ENCODE measurements at places on chromosomes 2 and 18.

- no peak for DNase-seq
Observed at GRCh38 chr18:59332986-59333385, 14.5 kb upstream of the CPLX4 start.

- DNase-seq = no peak
Observed at GRCh38 chr2:187302116-187302515, 145.9 kb downstream of the CALCRL start.

DNA sequence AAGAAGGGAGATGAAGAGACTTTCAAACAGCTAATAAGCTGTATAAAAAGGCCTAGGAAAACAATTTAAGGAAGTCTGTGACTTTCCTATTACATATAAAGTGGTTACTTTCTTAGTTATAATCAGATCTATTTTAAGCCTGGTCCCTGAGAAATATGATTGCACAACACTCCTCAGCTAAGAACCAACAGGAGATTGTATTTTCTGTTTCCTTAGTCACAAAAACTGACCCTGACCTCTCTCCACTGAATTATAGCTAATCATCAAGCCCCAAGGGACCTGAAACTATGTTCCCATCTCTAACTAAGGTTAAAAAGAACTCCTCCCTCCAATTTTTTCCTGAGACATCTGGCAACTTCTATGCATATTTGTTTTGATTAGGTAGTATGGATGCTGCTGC, 106.9 kb downstream of the ROCK1 start:
- DNase-seq = no peak

- DNase-seq = no peak
Observed at GRCh38 chr2:15673919-15674636, 82.4 kb downstream of the DDX1 start.

DNA sequence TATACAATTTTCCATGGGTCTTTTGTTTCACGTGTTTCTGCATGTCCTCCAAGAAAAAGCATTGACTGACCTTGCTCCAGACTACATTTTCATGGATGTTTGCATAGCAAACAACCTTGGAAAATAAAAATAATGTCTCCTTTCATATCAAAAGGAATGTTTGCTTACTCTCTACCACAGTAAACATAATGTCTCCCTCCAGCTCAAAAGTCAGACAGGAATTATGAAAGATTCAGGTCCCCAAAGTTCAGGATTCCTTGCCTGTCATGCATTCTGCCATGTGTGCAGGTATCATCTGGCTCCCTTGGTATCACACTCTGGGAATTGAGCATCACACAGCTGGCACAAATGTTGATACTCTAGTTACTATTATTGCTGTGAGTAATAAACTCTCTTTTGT, 103.1 kb upstream of the ZC3H15 start:
- DNase-seq = no peak

- DNase-seq = no peak
Observed at GRCh38 chr18:37438417-37439180, 127.0 kb downstream of the CELF4 start.

GRCh38 chr2:186542002-186542401, 47.9 kb upstream of the ITGAV start:
- DNase-seq = no peak

GRCh38 chr18:50560681-50561629, 1.1 kb downstream of the MAPK4 start:
- DNase-seq = no peak

- DNase-seq = no peak
Observed at GRCh38 chr2:176240301-176240700, 28.9 kb upstream of the MTX2 start.

DNA sequence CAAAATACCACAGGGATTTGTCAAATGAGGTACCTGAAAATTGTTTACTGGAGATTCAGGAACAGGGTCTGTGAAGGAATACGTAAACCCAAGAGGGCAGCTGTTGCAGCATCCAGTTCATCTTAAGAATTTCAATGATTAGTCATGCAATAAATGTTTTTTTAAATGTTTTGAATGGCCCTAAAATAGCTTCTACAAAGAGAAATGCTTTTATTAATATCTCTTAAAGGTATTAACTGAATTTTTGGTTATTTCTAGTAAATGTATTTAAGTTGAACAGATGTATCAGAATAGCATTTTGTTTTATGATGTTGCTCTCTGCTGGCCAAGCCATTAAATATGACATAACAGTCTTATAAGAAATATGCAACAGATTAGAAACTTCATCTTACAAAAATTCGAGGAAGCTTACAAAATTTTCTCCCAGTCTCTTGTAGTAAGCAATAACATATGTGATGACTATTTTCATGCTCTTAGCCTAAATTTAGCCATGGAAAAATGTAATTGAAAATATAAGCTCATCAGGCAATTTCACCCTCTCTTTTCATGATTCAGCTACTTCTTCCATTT, 863.9 kb downstream of the SUCLG1 start:
- DNase-seq = no peak

DNA sequence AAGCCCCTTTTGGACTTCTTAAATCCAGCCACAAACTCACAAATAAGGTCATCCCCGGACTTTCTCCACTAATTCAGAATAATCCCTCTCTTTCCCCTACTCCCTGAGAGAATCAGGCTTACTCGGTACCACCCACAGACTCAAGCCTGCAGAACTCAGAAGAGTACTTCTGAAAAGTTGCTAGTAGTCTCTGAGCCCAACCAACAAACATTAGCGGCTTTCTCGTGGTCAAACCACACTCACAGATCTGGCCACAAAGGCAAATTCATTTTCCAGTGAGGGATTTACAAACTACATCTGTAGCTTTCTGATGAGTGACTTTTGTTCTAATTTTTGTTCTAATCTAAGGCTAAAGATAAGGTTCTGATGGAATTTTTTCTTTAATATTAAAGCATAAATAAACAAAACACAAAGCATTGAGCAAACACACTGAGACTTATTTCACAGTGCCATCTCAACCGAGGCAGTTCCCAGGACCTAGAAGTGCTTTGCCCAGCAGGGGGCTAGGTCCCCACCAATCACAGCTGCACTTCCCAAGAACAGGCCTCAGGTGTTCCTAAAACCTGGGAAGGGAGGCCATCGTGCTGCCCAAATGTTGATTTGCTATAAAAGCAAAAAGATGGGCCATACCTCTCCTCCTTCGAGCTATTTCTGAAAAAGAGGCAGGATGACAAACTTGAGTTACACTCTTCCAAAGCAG, 110.7 kb downstream of the COLEC12 start:
- DNase-seq = no peak

DNA sequence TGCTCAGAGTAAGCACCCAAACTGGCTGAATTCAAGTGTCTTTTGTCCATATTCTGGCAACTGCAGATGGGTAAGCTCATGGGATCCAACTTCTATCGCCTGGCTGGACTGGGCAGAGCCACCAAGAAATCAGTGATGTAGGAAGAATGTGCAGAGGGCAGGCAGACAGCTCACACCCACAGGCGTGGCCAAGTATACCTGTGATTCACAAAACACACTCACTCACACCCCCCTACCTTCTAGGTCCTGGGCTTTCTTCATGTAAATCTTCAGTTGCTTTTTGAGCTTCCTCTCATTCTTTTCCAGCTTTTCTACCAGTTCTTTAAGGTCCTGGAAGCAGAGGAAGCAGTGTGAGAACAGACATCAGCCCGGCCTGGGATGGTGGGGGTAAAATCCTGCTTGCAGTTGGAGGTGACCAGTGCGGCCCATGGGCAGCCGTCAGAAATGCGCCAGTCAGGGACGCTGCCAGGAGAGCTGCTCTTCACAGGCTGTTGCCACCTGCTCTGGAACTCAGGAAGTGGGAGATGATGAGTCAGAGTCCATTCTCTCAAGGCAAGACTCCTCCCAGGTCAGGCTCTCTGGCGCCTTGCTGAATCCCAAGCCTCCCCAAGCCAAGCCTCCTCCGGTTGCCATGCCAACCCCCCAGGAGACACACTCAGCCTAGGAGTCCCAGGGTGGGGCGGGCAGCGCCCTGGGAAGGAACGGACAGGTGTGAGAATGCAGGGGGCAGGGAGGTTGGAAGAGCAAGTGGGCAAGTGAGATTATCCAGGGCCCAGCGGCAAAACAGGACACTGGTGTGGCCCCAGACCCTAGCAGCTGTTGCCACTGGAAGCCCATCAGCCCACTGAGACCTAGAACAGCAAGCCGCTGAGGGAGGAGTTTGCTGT, 36.2 kb upstream of the ACAA2 start:
- no peak for DNase-seq

GRCh38 chr2:109136542-109136941, 7.5 kb downstream of the SH3RF3 start:
- DNase-seq = no peak

GRCh38 chr2:8624855-8625398, 56.9 kb upstream of the ID2 start:
- no peak for DNase-seq

DNA sequence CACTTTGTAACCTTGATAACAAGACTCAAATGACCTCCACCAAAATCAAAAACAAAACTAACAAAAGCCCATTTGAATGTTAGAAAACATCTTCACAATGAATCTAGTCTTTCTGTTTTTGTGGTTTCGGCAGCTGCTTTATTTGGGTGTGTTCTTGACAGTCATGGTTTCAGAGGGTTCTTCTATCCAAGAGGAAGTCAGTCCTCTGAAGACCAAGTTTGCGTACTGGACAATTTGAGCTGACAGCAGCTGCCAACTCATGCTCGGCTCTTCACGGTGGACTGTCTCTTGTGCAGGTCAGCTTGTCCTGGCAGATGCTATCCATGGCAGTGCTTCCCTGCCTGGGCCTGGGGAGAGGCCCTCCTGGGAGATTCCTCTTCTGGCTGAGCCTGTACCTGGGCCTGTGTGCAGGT, 91.0 kb downstream of the TMEM17 start:
- no peak for DNase-seq

DNA sequence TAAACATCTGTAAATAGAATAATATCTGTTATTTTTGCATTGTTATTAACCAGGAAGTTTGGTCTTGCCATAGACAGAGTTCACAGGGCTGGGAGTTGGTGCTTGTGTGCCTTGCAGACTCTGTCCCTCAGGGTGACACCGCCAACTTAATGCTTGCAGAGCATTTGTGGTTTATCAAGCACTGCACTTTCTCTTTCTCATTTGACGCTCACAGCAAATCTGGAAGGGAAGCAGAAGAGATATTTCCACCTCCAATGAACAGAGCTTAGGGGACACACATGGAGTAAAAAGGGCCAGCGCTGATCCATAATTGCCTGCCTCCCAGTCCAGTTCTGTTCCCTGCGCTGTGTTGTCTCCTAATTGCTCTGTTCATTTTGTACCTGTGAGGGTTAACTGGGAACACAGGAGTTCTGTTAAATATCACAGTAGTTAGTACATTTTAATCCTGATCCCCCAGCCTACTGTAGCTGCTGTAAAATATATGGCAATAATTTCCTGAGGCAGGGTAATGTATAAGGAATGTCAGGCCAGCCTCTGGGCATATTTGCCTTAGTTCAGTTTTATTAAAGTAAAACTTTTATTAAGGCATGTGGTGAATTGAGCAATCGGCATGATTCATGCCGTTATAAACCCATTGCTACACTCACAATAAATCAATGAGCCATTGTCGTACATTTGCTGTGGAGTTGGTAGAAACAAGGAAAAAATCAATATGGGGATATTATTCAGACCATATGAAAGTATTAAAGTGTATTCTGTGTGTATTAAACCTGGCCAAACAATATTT, 182.5 kb upstream of the OSR1 start:
- no peak for DNase-seq

DNA sequence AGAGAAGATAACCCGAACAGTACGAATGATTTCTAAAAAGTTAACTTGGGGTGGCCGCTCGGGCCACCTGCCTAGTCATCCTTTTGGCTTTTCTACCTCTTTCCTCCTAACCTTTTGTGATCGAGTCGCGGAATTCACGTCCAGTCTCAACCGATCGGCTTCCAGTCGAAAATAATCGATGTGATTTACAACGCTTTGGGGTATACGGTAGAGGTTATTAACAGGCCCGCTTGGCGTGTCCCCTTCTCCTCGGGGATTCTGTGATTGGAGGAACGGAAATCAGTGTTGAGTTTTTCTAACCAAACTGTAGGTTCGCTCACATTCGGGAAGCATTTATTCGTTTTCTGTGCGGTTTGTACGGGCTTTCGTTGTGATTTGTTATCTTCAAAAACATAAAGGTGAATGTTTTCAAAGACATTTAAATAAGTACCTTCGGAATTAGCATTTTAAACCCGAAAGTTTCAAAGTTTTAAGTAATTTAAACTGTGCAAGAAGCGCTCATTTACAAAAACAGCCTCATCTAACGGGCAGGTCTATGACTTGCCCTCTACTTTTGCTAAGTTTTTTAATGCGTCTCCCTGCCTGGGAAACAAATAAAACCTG, 588 bp upstream of the FOXI3 start:
- DNase-seq = no peak

DNA sequence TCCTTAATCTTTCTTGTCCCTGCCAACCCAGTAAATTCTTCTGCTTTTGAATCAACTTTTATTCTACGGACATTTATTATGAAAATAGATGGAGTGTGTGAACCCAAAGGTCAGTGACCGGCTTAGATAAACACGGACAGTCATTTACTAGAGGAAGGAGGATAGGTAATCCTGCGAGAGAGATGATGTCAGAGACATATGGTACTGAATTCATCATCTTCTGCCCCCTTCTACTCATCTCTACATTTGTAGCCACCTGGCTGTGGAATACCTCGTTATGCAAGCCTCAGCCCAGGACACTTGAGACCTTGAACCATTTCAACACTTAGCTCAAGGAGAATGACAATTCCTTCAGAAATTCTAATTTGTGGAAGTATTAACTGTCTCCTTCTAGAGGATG, 443.6 kb downstream of the TDRD15 start:
- DNase-seq = no peak

Data from stimulated activated CD8-positive, alpha-beta memory T cell treated with anti-CD3 and anti-CD28 coated beads, Interleukin-4, amount 100 ng/mL, for 1 hour (primary cell).